ENCODE measurements at places on chromosomes 7 and 10.

DNA sequence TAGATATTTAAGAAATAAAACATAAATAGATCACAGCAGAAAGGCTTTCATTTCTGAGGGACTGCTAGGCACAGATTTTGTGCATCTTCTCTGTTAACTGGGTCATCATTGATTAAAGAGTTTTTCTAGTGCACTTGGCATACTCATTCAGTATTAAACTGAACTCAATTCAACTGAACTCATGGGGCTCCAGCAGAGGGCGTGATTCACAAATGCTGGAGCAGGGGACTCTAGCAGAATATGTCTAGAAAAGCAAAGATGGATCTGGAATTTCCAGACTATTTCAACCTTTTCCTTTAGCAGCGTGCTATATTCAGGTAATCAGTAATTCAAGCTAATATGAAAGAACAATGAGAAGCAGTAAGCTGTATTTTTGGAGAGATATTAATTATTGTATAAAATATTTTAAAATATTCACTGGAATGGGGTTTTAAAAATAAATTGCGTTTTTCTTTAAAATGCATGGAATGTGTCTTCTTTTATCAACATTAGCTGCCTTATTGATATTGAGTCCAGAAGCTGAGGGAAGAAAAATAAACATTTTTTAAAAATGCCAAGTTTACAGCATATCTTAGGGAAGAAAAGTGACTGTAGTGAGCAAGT is 296.8 kb upstream of the CACNA2D1 start:
- no peak for DNase-seq

DNA sequence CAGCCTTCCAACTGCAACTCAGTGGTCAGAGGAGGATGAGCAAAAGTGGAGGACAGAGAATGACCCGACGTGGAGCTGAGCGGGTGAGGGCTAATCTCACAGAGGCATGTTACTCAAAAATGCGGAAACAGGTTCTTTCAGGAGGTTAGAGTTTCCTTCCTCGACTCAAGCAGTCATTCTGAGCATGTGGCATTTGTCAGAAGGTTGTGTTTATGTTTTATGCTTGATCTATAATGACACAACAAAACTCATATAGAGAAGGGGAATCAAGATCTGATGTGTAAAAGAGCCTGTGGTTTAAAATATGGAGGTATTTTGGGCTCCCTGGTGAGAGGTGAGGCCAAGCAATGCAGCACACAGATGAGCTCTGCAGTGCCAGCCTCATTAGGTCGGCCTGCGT is 311.4 kb downstream of the ADARB2 start:
- no peak for DNase-seq

GRCh38 chr7:123285076-123285700 is 85.4 kb upstream of the SLC13A1 start:
- DNase-seq = no peak

DNA sequence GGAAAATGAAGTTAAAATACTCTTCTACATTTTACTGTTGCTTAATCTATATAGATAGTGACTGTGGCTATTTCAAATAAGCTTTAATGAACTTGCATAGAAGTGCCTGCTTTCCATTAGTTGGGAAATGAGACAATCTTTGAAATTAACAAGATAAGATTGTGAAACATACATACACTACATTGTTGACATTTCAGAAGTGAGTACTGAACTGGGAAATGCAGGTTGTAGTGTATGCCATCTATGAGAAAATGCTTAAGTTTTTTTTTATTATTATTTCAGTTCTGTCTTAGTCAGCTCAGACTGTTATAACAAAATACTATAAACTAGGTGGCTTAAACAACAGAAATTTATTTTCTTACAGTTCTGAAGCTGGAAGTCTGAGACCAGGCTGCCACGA is 49.6 kb upstream of the CSTF2T start:
- DNase-seq = no peak

- DNase-seq = no peak
Measured at GRCh38 chr10:98539578-98539977, 92.8 kb upstream of the HPS1 start.
